ENCODE measurements at places on chromosomes 3 and 15.

DNA sequence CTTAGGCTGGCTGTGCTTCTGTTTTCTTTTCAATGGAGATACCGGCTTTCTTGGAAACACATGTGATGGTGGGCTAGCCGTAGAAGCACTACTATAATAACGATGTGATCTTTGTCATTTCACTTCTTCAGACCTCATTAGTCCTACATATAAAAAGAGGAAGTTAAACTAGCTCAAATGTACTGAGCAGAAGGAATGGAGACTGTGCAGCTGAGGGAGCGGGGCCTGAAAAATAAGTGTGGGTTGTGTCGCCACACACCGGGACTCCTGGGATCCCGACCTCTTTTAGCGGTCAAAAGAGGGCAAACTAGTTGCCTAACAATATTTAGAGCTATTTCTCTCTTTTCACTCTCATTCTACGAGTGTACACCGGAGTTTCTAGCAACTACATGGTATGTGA, 1.0 kb upstream of the RNF7 start:
- peaks cover 11% of the 10 kb centered on the region for H3K4me1 ChIP-seq
- H3K27me3 ChIP-seq, result no peaks in the 10 kb centered on the region
- no peak overlapping the region for H3K27ac ChIP-seq
- H3K36me3 ChIP-seq, result no peaks in the 10 kb centered on the region
- H3K4me3 ChIP-seq, result no peak overlapping the region

GRCh38 chr3:161187046-161187445, 34.1 kb upstream of the NMD3 start:
- DNase-seq, result no peak
- H3K4me3 ChIP-seq, result no peak overlapping the region
- no peaks in the 10 kb centered on the region for H3K27me3 ChIP-seq
- H3K36me3 ChIP-seq, result no peaks in the 10 kb centered on the region

DNA sequence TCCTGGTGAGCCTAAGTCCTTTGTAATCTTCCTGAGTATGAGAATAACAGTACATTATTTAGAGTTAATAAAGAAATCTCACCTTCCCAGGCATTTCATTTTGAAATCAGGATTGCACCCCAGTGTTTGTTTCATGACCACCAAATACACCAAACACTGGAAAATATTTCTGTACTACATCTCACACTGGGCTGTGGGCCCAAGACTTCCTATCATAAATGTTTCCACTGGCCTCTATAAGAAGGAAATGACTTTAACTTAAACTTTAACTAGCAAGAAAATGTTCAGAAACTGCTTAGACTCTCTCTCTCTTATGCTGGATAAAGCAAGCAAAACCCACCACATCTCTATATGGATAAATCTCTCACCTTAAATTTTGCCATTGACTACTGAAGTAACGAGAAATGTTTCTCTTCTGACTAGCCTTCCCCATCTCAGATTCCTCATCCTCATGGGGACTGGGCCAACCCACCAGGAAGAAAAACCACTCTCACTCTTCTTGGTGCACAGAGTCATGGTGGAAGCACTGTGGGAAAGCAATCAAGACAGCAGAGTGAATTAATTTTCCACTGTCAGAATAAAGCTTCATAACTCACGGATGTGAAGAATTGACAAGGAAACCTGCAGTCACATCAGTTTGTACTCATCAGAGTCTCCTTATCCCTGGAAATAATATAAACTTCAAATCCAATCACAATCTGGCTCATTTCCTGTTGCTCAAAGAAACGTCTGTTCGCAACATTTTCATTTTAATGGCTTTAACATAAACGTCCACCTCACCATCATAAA, 859.6 kb downstream of the EPHA3 start:
- DNase-seq, result no peak
- no peaks in the 10 kb centered on the region for H3K36me3 ChIP-seq
- no peak overlapping the region for H3K27ac ChIP-seq
- H3K4me1 ChIP-seq, result no peaks in the 10 kb centered on the region
- no peaks in the 10 kb centered on the region for H3K27me3 ChIP-seq
- H3K4me3 ChIP-seq, result no peak overlapping the region

- H3K27ac ChIP-seq, result no peak overlapping the region
- no peaks in the 10 kb centered on the region for H3K36me3 ChIP-seq
- no peak overlapping the region for H3K4me3 ChIP-seq
- no peak for DNase-seq
- no peaks in the 10 kb centered on the region for H3K4me1 ChIP-seq
Measured at GRCh38 chr3:116045314-116045713, 400.0 kb downstream of the LSAMP start.

Data from HCT116 (cell line).